Glutamatergic neuron (in vitro differentiated cells): ENCODE measurements at places on chromosomes 5 and 9.

DNA sequence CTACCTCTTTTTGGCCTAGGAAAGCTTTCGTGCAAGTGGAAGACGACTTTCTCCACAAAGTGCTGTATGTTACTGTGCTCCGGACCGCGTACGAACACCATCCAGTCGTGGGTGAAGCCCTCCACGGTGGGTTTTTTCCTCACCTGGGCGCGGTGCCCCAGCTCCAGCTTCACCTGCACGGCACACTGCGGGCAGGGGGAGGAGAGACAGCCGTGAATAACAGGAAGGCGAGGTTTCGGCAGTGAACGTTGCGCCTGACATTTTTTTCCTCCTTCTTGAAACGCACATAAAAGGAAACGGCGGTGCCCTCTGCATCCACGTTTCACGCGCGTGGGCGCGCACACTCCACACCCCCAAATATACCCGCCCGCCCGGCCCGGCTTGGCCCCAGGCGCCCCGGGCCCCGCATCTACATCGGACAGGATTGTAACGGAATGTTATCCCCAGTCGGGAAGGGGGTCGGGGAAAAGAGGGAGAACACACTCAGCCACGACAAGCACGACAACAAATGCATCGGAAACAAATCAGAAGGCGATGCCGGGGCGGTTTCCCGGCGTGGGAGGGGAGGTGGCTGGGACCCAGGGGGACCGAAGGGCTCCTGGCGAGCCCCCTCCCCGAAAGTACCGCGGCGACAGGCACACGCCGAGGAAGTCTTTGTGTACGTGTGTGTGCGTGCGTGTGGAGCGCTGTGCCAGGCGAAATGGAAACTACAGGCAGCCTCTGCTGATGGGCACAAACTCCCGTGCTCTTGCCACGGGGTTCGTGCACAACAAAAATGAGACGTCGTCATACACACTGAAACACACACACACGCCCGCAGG lies 1.4 kb downstream of the MLLT3 start:
- DNase-seq, result peak; percentile 28

- peak; percentile 66 for DNase-seq
Observed at GRCh38 chr9:130466537-130467217, 21.9 kb downstream of the ASS1 start.

DNA sequence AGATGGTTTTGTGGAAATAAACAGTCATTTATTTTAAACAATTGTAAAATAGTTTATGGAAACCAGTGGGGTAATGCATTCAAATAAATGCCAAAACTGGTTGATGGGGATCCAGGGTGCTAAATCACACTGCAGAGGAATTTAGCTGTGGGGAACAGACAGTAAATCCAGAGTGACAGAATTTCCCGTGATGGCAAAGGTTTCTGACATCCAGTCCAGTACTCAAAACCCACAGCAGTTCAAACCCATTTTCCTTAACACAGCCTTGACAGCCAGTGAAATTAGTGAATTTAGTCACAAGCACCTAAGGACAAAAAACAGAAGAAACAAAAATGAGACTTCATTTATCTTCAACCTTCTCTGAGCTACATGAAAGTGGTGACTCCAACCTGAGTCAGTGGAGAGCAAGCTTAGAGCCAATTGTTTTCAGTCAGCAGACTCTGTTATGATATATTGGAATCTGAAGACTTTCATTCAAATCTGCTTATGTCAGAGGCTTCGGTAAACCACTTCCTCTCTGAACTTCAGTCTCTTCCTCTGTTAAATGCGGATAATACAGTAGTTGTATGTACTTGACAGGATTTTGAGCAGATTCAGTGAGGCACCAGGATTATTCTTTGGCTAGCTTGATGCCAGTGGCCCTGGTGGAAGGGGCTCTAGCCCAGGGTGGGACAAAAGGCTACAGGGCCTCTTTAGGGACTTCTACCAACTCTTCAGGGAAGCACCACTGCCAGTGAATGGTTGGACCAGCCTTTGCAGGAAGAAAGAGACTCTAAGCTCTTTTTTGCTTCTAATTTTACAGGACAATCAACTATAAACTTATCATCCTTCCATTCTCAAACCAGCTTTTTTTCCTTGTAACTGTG lies 185.3 kb downstream of the MAPKAP1 start:
- no peak for DNase-seq

DNA sequence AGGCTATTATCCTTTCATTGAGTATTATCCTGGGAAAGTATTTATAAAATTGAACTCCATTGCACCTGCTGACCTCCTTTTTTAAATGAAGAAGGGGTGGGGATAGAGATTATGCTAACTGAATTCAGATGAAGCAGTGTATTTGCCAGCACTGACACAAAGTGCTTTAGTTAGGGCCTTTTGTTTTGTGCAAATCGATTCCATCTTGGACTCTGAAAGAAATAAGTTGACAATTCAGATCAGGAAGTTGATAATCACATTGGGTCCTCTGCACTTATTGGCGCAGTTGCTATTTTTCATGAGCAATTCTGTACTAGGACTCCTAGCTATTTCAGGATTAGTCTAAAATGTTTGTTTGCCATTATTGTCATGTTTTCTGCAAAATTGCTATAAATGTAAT lies 101.6 kb upstream of the FSD1L start:
- no peak for DNase-seq

DNA sequence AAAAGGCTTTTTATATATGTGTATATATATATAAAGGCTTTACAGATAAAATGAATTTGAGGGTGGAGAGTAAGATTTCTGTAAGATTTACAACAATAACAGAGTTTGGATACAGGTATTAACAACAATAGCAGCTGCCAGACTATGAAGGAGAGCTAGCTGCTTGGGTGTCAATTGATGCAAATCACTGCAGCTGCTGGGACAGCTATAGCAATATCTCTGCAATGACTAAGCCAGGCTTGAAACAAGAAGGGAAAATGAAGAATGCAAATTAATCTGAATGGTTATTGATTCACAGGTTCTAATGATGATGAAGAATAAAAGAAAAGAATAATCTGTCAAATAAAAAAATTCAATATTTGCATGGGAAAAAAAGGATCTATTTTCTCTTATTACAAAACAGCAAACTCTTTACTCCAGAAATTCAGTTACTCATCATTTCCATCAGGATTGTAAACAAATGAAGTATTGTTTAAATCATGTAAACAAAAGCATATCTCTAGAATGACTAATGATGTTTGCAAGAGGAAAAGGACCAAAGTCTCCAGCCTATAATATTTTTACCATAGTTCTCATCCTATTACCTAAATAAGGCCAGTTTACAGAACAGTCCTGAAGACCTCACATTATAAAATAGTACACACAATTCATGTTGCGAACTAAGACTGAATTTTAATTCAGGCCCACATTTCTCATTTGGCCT lies 219.0 kb downstream of the HTR1A start:
- no peak for DNase-seq
